NCI-H1417 treated with DMSO at 0.1 percent for 48 hours (cell line): ENCODE measurements at places on chromosomes 2 and 18.

GRCh38 chr2:48471048-48471474 is 58.9 kb upstream of the STON1 start:
- no peak for DNase-seq

DNA sequence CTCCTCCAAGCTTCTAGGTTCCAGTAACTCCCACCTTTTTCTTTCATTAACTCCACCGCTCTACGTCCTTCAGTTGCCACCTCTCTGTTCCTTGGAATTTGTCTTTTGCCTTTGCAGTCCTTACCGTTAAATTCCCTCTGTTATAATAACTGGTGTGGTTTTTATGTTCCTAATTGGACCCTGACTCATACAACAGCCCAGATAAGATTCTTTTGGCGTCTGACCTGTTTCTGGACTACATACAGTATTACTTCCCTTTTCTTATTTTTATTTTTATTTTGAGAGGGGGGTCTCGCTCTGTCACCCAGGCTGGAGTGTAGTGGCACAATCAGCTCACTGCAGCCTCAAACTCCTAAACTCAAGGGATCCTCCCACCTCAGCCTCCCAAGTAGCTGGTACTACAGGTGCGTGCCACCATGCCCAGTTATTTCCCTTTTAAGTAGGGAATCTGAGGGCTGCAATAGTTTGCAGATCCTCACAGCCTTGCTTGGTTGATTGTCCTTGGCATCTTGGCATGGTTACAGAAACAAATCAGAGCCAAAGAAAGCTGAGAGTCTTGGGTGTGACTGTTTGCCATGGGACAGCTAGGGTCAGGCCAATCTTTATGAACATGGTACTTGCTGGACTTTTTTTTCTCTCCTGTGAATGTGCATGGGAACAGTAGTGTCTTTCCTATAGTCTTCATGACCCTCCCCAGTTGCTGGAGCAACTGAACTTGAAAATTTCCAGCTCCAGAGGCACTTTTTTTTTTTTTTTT is 22.0 kb downstream of the TCF23 start:
- no peak for DNase-seq

- no peak for DNase-seq
These were observed 400.7 kb downstream of the HRH4 start for GRCh38 chr18:24860978-24861680.

DNA sequence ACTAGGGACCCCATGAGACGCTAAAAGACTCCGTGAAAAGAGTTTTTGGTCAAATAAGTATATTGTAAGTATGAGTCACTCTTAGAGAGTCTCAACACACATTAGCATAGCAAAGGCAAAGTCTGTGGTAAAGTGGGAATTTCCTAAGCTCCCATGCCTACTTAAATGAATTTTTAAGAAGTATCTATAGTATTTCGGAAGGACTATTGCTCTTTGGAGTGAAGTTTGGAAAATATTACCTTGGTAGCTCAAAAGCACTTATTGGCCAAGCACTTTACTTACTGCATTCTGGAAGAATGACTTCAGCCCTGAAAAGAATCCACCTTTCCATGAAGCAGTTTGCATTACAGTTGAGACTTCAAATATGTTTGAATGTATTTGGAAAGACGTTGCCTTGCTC is 57.1 kb downstream of the CAVIN2 start:
- DNase-seq, result no peak

DNA sequence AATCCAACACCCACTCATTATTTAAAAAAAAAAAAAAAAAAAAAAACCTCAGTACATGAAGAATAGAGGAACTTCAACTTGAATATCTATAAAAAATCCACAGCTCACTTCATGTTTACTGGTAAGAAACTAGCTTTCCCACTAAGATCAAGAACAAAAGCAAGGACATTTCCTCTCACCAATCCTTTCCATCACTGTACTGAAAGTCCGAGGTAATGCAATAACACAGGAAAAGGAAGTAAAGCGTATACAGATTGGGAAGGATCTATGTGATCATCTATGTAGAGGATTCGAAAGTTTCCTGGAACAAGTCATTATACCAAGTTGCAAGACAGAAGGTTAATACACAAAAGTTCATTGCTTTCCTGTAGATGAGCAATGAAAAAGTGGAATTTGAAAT is 63.2 kb downstream of the ROCK2 start:
- no peak for DNase-seq

DNA sequence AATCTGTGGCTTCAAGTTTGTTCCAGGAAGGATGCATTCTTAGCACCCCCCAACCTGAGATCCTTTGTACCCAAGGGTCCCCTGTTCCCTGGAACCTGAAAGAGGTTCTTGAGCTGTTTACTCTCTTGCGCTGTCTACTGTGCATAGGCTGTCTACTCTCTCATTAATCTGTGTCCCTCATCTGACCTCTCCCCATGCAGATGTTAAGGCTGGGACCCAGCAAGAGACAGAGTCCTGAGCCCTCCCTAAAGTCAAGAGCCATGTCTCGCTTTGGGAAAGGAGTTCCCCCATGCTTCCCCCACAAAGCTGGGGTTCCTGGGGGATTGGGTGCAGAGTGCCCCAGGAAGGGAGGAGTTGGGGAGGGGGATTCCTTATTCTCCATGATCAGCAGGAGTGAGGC is 312.9 kb downstream of the CYP26B1 start:
- no peak for DNase-seq

DNA sequence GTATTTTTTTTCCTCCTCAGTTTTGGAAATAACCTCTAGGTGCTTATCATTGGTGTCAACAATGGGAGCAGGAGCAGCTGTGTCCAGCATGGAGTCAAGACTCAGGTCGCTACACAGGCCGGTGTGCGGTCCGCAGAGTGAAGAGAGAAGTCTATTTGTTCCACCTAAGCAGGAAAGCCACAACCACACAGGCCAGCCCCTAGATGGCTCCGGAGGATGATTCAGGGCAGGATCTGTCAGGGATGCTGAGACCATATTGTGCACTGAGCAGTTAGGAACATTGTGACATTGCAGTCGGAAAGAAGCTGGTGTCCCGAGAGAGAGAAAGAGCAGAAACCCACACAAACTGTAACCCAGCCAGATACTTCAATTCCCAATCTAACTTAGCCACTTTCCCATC is 136.9 kb downstream of the GAREM1 start:
- DNase-seq, result no peak

GRCh38 chr2:205849136-205849535 is 166.8 kb downstream of the NRP2 start:
- no peak for DNase-seq

GRCh38 chr2:89842180-89842908 is 1150.9 kb downstream of the RPIA start:
- no peak for DNase-seq

- DNase-seq, result no peak
These were observed 718 bp upstream of the NXPH2 start for GRCh38 chr2:138780908-138781307.

GRCh38 chr2:106156305-106157296 is 37.5 kb downstream of the UXS1 start:
- DNase-seq, result no peak

GRCh38 chr2:237269138-237269875 is 144.7 kb downstream of the COL6A3 start:
- no peak for DNase-seq

- DNase-seq, result no peak
These were observed 51.0 kb downstream of the PKDCC start for GRCh38 chr2:42098571-42099437.

- DNase-seq, result no peak
These were observed 40.0 kb downstream of the ICA1L start for GRCh38 chr2:202831242-202832220.

DNA sequence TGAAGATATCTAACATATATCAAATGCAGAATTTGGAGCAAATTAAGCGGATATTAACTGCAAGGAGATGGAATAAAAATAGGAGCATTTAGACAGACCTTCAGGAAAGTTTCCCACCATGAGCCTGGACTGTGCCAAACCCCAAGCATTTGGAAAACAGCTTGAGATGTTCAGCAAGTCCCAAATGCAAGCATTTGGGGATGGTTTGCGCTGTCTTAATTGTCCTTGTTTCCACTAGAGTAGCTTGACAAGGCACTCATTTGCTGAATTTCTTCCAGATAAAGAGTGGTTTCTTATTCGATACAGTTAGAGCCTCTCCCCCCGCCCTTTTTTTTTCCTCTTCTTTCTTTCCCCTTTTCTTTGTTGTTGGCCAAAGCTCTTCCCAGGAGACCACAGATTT is 77.1 kb upstream of the CDC42EP3 start:
- no peak for DNase-seq

DNA sequence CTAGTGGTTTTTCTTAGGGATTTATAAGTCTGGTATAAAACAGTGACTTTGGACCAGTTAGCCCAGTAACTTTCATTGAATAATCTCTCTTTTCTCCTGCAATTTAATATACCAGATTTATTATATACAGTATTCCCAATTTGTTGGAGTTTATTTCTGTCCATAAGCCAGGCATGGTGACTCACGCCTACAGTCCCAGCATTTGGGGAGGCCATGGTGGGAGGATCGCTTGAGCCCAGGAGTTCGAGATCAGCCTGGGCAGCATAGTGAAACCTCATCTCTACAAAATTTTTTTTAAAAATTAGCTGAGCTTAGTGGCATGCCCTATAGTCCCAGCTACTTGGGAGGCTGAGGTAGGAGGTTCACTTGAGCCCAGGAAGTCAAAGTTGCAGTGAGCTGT is 26.7 kb downstream of the CNNM4 start:
- DNase-seq, result no peak

GRCh38 chr2:161426922-161427663 is 11.0 kb downstream of the TBR1 start:
- DNase-seq, result no peak

DNA sequence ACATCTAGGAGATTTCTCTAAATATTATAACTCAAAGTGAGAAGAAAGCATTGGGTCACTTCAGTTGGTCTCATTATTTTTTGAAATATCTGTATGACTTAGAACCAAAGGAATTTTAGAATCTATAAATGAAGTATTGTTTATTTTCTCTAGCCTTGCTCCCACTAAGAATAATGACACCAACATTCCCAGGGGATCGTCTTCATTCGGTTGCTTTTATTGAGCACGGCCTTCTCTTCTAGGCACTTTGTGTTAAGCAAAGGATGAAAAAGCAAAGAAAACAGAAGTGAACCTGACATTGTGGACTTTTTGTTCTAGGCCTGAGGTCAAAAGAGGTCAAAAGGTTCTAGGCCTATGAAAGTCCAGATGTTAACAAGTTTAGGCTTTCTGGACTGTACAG is 231.9 kb downstream of the GALR1 start:
- no peak for DNase-seq

DNA sequence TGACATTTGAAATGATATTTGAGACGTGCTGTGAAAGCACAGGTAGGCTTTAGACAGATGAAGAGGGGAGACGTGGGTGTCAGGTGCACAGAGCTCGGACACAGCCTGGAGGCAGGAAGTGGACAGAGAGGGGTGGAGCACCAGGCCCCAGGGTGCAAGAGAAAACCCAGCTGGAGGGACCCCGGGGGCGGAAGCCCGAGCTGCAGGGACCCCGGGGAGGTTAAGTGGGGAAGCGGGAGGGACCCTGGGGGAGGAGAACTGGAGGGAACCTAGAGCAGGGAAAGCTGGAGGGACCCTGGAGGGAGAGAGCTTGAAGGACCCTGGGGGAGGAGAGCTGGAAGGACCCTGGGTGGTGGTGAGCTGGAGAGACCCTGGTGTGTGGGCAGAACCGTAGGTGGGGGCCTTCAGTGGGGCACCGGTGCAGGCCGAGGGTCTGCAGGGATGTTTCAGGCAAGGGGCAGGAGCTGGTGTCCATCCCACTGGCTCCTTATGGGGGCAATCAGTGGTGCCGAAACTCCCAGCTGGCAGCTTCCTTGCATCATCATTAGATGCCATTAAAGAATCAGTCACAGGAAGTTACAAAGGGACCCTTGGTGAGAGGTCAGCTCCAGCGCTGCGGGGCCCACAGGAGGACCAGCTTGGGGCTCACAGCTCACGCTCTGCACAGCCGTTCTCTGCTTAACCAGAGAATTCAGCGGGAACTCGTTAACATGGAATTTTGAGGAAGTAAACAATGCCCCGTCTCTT is 246.6 kb downstream of the EIPR1 start:
- DNase-seq, result no peak

- no peak for DNase-seq
These were observed 17.5 kb upstream of the DRC1 start for GRCh38 chr2:26384183-26384582.

DNA sequence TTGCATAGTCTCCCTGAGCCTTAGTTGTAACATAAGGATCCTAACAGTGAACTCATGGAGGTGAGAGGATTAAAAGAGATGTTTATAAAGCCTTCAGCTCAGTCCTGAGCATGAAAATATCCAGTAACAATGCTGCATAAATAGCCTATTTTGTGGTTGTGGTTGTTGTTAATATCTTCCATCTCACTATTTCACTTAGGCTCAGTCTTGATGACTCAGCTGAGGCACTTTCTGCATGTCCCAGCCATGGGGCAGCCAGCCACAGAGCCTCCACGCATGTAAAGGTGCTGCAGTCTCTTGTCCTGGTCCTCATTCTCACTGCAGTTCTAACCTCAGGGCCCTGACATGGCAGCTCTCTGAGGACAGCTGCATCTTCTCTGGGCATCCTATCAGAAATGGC is 218.8 kb upstream of the PKDCC start:
- no peak for DNase-seq

GRCh38 chr2:174749793-174750192 is 14.5 kb downstream of the CHRNA1 start:
- no peak for DNase-seq

DNA sequence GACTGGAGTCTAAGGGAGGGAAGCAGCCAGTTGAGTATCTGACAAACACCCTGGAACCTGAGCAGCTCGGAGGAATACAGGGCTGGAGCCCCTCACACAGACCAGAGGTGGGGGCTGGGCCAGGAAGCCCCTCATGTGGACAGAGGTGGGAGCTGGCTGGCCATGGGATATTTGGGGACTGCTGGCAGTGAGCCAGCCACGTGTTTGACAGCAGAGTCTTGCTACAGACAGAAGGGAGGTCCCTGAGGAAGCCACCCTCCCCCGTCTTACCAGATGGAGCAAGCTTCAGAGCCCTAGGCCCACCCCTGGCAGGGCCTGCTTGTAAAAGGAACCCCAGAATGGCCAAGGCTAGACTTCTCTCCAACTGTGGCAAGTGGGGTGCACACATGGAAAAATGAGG is 3.6 kb upstream of the MTERF4 start:
- no peak for DNase-seq

- no peak for DNase-seq
These were observed 4.1 kb upstream of the PRKCE start for GRCh38 chr2:45647356-45647755.

DNA sequence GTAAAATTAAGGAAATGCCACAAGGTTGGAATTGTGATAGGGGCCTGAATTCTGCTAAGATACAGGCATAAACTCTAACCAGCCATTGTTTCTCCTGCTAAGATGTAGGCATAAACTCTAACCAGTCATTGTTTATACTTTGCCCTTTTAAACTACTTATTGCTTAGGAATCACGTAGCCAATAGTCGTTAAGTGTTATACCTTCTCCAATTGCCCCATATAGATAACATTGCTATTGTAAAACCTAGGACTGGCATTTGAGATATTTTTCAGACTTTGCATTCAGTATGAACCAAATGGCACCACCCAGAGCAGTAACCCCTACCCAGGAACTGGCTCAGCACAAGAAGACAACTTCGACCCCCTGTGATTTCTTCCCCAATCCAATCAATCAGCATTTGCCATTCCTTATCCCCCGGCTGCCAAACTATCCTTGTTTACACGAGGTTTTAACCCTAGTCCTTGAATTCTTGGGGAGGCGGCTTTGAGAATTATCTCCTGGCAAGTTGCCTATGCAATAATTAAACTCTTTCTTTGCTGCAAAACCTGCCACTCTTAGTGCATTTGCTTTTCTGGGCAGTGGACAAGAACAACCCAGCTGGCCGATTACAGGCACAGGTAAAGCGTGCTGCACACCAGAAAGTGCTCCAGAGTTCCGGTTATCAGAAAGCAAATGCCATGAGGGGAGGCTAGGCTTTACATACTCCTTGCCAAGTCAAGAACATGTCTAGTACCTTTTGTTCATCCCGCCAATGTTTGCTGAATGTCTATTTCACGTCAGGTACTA is 167.6 kb downstream of the LAMA1 start:
- no peak for DNase-seq
